Activated CD4-positive, alpha-beta T cell treated with anti-CD3 and anti-CD28 coated beads, Interleukin-2, amount 10 ng/mL, durations not matched to agents 24 days and 14 days (primary cell): ENCODE measurements at places on chromosomes 13 and 19. TPM values are rescaled to one million over a fixed set of nuclear protein-coding genes. Genes with fewer than 3 reads are reported as not detected.

Gene KLK14
- total RNA-seq = 0.91 and 1.1 TPM in 2 replicates

Gene FCGBP
- 3.3 and 4.7 TPM in 2 replicates for total RNA-seq

Gene MRPS12
- total RNA-seq = 112 and 122 TPM in 2 replicates

Gene SEMA6B
- total RNA-seq = 0.40 TPM in 1 of 2 replicates, not detected in the other

Gene KLK5
- total RNA-seq = not detected in 2 replicates

Gene C19orf85
- not detected in 2 replicates for total RNA-seq

Gene ZNF534
- not detected in 2 replicates for total RNA-seq

Gene CEBPA
- 1.2 and 1.4 TPM in 2 replicates for total RNA-seq

Gene NXNL1
- total RNA-seq = not detected in 2 replicates

Gene TMEM255B
- total RNA-seq = 2.0 and 2.4 TPM in 2 replicates

Gene RNF17
- not detected in 2 replicates for total RNA-seq

- H3K36me3 ChIP-seq = peaks cover 2% of the 10 kb centered on the region
- peak overlapping the region; percentile 93 for H3K27ac ChIP-seq
- no peaks in the 10 kb centered on the region for H3K27me3 ChIP-seq
These were observed 36.9 kb downstream of the RGCC start for GRCh38 chr13:41494202-41494601.

DNA sequence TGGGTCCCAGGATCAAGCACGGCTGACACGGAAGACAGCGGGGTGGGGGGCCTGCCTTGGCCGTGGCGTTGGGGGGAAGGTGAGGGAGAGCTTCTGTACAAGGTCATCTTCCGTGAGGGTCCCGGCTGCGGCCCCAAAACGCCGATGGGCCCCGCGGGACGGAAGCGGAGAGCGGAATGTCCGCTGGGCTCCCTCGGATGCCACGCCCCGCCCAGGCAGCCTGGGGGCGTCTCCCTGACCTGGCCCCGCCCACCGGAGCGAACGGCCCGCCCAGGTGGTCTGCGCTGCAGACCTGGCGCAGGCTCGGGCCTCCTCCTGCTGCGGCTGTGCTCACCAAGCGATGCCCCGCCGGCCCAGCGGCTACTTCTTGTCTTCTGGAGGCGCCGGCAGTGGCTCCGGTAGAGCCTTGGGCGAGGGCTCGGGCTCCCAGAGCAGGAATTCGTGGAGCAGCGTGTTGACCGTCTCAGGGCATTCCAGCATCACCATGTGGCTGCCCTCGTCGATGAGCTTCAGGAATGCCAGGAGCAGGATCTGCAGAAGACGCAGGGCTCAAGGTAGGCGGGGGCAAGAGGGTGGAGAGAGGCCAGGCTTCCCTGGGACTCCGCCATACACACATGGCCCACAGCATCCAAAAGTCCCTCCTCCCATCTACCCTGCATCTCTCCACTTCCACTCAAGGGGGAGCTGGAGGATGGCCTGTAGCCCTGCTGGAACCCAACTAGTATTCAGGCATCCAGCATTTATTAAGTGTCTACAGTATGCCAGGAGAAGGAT, 10.7 kb downstream of the ABHD8 start:
- H3K4me3 ChIP-seq = peak overlapping the region; percentile 92
- peaks cover 3% of the 10 kb centered on the region for H3K36me3 ChIP-seq
- DNase-seq = peak; percentile 95
- peaks cover 7% of the 10 kb centered on the region for H3K27me3 ChIP-seq
- peaks cover 3% of the 10 kb centered on the region for H3K4me1 ChIP-seq

DNA sequence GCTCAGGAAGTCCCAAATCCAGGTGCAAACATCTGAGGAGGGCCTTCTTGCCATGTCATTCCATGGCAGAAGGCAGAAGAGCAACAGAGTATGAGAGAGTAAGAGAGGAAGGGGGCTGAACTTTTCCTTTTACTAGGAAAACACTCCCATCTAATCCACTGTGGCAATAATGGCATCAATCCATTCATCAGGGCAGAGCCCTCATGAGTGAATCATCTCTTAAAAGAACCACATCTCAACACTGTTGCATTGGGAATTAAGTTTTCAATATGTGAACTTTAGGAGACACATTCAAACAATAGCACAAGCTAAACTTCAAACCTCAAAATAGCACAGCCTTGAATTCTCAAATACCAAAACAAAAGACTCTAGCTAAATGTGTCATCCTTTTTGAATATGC, 264.5 kb downstream of the KCTD12 start:
- H3K27ac ChIP-seq = no peak overlapping the region
- H3K4me3 ChIP-seq = no peak overlapping the region
- H3K4me1 ChIP-seq = no peaks in the 10 kb centered on the region
- no peak for DNase-seq

DNA sequence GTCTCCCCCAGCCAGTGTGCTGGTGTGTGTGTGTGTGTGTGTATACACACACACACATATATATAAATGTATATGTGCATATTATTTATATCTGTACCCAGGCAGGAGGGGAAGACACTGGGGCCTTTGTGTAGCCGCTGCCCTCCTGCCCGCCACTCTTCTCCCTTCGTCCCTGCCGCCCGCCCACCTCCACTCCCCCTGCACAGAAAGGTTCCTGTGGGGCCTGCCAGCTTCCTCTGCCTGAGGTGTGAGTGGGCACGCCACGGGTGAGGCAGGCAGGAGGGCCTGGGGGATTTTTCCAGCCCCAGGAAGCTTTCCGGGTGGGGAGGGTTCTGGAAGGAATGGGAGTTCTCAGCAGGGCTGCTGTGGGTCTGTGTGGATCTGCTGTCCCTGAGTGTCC, 6.9 kb downstream of the IRF2BP1 start:
- peaks cover 15% of the 10 kb centered on the region for H3K27me3 ChIP-seq
- no peak overlapping the region for H3K27ac ChIP-seq
- DNase-seq = no peak
- no peak overlapping the region for H3K4me3 ChIP-seq

- peaks cover 3% of the 10 kb centered on the region for H3K4me1 ChIP-seq
- H3K36me3 ChIP-seq = peaks cover 16% of the 10 kb centered on the region
- DNase-seq = no peak
- no peak overlapping the region for H3K4me3 ChIP-seq
- no peaks in the 10 kb centered on the region for H3K27me3 ChIP-seq
These were observed 7.0 kb downstream of the ABHD8 start for GRCh38 chr19:17296273-17296672.

DNA sequence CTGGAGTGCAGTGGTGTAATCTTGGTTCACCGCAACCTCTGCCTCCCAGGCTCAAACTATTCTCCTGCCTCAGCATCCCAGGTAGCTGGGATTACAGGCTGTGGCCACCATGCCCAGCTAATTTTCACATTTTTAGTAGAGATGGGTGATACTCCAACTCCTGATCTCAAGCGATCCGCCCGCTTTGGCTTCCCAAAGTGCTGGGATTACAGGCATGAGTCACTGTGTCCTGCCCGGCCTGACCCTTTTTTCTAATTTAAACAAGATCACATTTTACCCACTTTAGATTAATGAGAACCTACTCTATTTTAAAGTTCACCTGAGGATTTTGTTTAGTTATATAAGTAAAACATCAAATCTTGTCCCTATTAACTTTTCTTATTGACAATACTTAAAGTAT, 91.8 kb upstream of the POSTN start:
- H3K4me1 ChIP-seq = no peaks in the 10 kb centered on the region
- no peaks in the 10 kb centered on the region for H3K27me3 ChIP-seq
- DNase-seq = no peak
- H3K36me3 ChIP-seq = no peaks in the 10 kb centered on the region

- no peak overlapping the region for H3K27ac ChIP-seq
- H3K4me3 ChIP-seq = no peak overlapping the region
- DNase-seq = no peak
- H3K4me1 ChIP-seq = no peaks in the 10 kb centered on the region
These were observed 29.5 kb upstream of the SIN3B start for GRCh38 chr19:16799740-16800139.

GRCh38 chr19:50380751-50381151, 3.4 kb upstream of the POLD1 start:
- peaks cover 50% of the 10 kb centered on the region for H3K36me3 ChIP-seq
- no peaks in the 10 kb centered on the region for H3K27me3 ChIP-seq

GRCh38 chr13:22883262-22883840, 297.4 kb upstream of the SGCG start:
- no peaks in the 10 kb centered on the region for H3K27me3 ChIP-seq
- H3K27ac ChIP-seq = no peak overlapping the region
- DNase-seq = no peak
- no peaks in the 10 kb centered on the region for H3K4me1 ChIP-seq

DNA sequence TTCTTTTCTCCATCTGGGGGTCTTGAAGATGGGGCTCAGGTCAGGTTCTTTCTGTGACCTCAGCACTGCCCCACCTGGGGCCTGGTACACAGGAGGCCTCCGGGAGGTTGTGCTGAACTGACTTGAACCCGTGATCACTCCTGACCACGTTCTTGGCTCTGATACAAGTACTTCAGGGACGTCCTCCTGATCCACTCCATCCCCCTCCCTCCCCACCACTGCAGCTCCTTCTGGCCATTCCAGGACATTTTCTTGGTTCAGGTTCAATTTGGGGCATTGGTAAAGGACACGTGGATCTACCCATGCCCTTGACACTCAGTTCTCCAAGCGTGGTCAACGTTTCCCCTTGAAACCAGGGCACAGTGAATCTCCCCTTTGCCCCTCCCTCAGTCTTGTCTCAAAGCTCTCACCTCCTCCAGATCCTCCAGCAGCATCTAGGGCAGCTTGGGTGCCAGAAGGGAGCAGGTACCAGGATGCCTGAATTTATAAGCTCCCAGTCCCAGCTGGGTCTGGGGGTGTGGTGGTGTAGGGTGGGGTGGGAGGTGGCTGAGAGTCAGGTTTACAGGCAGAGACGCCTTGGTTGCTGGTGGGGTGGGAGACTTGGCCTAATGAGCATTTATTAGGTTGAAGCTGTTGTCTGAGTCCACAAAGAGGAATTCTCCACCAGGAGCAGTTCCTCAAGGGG, at the start of gene KLK15:
Gene KLK15 (minus strand): TSS at position 458 of the 685 bp plus-strand sequence. CDS start 2,082 bp downstream, outside the sequence.
- no peak for DNase-seq
- H3K36me3 ChIP-seq = no peaks in the 10 kb centered on the region
- H3K27me3 ChIP-seq = peaks cover 43% of the 10 kb centered on the region
- H3K4me1 ChIP-seq = peaks cover 13% of the 10 kb centered on the region

DNA sequence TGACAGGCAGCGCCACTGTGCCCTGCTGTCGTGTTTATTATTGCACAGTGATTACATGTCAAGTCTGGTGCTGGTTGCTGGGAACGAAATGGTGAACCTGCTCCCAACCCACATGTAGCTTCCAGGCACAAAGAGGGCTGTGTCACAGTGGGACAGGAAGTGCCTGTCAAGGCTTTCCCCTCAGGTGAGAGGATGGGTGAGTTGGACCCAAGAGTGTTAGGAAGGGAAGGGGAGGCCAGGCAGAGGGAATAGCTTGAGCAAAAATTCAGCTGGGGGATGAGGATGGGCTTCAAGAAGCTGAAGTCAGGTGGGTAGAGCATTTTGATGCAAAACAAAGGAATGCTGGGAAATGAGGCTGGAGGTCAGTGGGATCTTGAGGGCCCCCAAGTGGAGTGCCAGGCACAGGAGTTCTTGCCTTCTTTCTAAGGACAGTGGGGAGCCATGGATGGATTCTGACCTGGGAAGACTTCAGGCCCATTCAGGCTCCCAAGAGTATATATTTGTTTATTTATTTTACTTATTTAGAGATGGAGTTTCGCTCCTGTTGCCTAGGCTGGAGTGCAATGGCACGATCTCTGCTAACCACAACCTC, 8.5 kb upstream of the QTRT1 start:
- peaks cover 18% of the 10 kb centered on the region for H3K4me1 ChIP-seq
- no peak for DNase-seq
- H3K36me3 ChIP-seq = peaks cover 38% of the 10 kb centered on the region

GRCh38 chr13:23391752-23392151, 41.8 kb downstream of the SACS start:
- H3K4me1 ChIP-seq = peaks cover under 1% of the 10 kb centered on the region
- no peaks in the 10 kb centered on the region for H3K36me3 ChIP-seq
- no peak overlapping the region for H3K4me3 ChIP-seq

DNA sequence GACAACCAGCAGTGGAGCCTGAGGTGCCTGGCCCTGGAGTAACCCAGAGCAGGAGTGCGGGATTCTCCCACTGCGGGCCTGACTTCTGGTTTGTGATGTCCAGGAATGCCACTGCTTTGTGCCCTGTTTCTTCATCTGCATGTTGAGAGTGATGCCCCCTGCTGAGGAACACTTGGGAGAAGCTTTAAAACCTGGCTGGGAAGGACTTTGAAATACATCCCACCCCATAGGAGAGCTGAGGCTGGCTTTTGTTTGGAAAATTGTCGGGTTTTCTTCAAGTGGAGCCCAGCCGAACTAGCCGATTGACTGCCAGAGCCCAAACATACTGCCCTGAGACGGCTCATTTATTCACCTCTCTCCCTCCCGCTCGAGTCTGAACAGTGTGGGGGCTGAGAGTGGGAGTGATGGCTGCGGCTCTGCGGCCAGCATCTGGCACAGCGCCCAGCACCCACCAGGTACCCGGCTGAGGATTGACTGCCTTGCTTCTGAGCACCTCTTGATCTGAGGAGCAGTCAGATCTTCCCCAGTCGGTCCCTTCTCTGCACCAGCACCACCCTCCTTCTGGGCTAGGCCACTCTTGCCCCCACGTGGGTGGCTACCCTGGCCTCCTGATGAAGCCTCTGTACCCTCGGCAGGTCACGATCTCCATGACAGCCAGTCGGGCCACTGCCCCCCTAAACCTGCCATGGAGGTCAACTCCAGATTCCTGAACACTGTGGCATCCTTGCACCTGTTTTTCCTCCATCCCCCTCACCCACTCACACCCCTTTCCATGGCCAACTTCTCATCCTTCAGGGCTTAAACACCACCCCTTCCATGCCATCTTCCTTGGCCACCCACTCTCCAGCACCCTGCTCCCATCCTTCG, 148.9 kb downstream of the SIPA1L3 start:
- peak overlapping the region; percentile 3 for H3K27ac ChIP-seq
- no peaks in the 10 kb centered on the region for H3K36me3 ChIP-seq
- no peaks in the 10 kb centered on the region for H3K27me3 ChIP-seq
- DNase-seq = no peak
- H3K4me3 ChIP-seq = no peak overlapping the region

DNA sequence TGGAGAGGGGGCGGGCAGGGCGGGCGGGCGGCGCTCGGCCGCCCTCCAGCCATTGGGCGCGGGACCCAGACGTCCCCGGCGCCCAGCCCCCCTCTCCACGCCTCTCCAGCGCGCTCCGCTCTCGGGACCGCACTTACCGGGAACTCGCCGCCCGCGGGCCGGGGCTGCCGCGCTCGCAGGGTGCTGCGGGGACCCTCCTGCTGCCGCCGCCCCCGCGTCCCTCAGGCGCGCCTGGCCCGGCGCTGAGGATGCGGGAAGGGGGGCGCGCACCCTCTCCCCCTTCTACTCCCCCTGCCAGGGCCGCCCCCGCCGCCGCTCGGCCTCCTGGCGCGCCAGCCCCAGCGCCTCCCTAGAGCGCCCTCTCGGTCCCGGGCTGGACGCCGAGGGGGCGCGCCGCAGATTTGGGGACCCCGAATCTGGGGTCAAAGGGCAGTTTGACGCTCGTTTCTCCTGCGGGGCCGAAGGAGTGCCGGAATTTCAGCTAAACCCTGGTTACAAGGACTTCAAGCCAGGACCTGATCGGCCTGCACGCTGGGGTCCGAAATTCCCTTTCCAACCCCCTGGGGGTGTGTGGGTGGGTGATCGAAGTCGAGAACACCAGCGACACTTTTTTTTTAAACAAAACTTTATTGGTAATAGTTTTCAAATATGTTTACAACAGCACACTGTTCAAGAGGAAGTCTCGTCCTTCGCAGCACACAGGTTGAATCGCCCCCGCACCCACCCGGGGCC, 696 bp upstream of the SAMD1 start:
- H3K27me3 ChIP-seq = no peaks in the 10 kb centered on the region
- peaks cover 40% of the 10 kb centered on the region for H3K36me3 ChIP-seq
- peaks cover 17% of the 10 kb centered on the region for H3K4me1 ChIP-seq
- peak; percentile 94 for DNase-seq
- H3K4me3 ChIP-seq = peak overlapping the region; percentile 92
